ENCODE measurements at places on chromosomes 1 and 21. TPM values are rescaled to one million over a fixed set of nuclear protein-coding genes. Genes with fewer than 3 reads are reported as not detected.

DNA sequence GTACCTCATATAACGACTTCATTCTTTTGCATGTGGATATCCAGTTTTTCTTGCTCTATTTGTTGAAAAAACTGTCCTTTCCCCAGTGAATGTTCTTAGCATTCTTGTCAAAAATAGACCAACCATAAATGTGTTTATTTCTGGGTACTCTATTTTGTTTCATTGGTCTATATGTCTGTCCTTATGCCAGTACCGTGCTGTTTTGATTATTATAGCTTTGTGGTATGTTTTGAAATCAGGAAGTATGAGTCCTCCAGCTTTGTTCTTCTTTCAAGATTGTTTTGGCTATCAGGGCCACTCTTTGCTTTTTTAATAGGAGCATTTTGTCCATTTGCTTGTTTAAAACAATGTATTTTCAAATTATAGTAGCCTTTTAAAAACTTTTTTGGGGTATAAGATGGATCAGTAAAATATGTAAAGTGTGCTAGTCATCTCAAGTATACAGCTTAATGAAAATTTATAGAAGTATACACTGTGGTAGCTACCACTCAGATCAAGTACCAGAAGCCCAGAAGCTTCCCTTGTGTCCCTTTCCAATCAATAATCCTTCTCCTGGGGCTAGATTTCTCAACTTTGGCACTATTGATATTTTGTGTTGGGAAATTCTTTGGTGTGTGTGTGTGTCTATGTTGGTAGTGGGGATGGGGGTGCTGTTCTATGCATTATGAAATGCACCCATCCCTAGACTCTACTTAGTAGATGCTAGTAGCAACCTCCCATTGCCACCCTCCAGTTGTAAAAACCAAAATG, 16.8 kb downstream of the MROH7 start:
- DNase-seq, result no peak

DNA sequence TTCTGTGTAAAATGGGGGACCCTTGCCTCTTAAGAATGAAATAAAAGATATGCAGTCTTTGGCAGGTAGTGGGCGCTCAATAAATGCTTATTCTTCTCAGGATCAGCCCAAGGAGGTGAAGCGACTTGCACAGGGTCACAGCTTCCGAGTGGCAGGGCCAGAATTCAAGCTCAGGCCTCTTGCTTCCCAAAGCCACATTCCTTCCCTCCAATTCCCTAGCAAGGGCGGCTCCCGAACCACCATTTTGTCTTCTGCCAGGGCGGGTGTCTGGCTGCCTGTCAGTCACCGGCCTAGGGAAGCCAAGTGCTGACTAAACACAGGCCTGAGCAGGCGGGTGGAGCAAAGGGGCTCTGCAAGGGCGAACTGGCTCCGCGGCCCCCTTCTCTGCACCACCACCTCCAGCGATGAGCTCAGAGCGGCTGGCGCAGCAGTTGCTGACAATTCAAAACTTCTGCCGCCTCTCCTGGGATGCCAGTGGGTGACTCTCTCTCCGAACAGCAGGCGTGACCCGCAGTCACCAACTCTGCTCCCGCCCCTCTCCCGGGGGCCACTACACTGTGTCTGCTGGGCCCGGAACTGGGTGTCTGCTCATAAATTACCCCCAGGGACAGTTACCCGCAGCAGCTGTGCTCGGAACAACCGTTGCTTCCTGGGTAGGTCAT, 10.8 kb downstream of the GPR3 start:
- no peak for DNase-seq

GRCh38 chr1:74583397-74583796, 71.0 kb upstream of the LRRC53 start:
- DNase-seq, result no peak

DNA sequence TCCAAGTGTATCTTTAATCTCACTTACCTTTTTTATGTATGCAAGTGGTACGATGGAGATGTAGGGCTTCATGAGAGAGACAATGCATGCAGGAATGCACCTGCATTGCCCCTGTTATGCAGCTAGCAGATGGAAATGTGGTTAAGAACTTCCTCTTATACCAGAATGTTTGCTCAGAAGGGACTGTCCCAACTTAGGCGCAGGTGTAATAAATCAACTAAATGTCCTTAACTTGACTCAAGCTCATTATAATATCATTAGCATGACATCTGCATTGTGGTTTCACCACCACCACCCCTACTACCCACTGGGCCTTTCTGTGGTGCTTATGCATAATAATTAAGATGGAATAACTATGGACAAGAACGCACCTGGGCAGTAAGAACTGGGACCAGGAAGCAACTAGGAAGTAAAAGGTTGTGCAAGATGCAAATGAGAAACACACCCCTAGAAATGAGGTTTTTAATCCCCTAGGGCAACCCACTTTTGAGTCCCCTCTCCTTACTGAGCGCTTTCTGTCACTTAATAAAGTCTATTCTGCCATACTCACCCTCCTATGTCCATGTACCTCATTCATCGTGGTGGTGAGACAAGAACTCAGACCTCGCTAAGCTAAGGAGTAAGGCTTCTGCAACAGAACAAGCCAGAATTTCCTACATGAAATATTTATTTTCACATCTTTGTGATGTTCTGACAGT, 1103.3 kb upstream of the B3GALT2 start:
- no peak for DNase-seq

GRCh38 chr1:57857809-57858208, 433.9 kb upstream of the DAB1 start:
- no peak for DNase-seq

DNA sequence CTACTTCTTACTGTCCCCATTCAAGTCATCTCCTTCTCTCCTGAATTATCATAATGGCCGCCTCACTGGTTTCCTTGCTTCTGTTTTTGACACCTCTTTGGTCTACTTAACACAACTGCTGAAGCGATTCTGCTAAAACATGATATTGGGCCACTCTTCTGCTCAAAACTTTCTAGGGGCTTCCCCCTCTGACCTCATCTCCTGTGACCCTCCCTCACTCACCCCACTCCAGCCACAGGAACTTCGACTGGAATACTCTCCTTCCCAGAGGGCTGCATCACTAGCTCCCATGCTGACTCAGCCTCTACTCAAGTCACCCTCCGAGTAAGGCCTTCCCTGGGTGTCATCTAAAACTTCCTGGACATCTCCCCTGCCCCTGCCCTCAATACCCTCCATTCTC, 35.7 kb downstream of the NRIP1 start:
- DNase-seq, result no peak

- no peak for DNase-seq
Observed at GRCh38 chr1:13573586-13573985, 10.0 kb upstream of the PDPN start.

ID3 gene
- 51.1 TPM for total RNA-seq

SLC30A10 gene
- not detected for total RNA-seq

SKI gene
- total RNA-seq, result 71.6 TPM

Data from activated naive CD8-positive, alpha-beta T cell treated with anti-CD3 and anti-CD28 coated beads, Interleukin-2, amount 10 ng/mL, durations not matched to agents 7 days and 5 days (primary cell).